Stimulated activated CD8-positive, alpha-beta memory T cell treated with anti-CD3 and anti-CD28 coated beads, Interleukin-7, amount 100 ng/mL, for 1 hour (primary cell): ENCODE measurements at places on chromosomes 16 and 17.

DNA sequence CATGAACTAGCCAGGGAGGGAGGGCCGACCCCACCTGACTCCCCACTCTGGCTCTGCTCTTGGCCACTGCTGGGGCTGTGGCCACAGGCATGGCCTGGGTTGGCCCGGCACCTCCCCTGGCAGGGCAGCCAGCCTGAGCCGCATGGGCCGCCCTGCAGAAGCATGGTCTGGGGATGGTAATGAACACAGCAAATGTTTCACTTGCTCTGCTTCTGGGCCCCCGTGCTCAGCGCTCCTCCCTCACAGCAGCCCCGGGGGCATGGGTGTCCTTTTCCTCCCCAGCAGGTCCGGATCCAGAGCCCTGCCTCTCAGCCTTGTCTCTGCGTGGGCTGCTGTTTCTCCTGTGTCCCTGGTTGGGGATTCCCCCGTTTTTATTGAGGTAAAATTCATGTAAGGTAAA is 30.9 kb upstream of the KCNJ12 start:
- DNase-seq: no peak

- no peak for DNase-seq
These were observed 12.8 kb upstream of the GNG13 start for GRCh38 chr16:813204-813915.

- no peak for DNase-seq
These were observed 607.9 kb downstream of the KCNJ18 start for GRCh38 chr17:22300177-22300576.

GRCh38 chr17:49106321-49107210 is 26.0 kb upstream of the B4GALNT2 start:
- DNase-seq: no peak

- no peak for DNase-seq
These were observed at the start of gene CRYM for GRCh38 chr16:21277927-21278706. CRYM (minus strand) TSS chr16:21278290; CDS start chr16:21278251, 39 bp downstream.

- DNase-seq: no peak
These were observed 213.6 kb downstream of the SEC14L1 start for GRCh38 chr17:77354420-77354669.

- DNase-seq: no peak
These were observed 357.2 kb upstream of the TNRC6C start for GRCh38 chr17:77601054-77601979.

DNA sequence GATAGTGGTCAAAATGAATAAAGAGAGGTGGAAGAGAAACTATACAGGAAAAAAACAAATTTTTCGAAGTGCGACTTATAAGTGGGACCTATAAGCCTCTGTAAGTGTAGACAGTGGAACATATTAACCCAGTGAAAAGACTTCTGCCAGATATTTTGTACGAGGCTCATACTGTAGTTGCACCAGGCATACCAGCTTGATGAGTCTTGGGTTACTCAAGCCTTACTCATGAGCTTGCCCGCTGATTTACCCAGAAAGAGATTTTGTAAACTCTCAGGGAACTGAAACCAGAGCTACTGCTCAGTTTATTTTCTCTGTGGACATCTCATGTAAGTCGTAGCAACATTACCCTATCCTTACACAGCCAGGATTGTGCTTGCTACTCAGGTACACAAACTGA is 708.0 kb upstream of the SOX9 start:
- DNase-seq: no peak

DNA sequence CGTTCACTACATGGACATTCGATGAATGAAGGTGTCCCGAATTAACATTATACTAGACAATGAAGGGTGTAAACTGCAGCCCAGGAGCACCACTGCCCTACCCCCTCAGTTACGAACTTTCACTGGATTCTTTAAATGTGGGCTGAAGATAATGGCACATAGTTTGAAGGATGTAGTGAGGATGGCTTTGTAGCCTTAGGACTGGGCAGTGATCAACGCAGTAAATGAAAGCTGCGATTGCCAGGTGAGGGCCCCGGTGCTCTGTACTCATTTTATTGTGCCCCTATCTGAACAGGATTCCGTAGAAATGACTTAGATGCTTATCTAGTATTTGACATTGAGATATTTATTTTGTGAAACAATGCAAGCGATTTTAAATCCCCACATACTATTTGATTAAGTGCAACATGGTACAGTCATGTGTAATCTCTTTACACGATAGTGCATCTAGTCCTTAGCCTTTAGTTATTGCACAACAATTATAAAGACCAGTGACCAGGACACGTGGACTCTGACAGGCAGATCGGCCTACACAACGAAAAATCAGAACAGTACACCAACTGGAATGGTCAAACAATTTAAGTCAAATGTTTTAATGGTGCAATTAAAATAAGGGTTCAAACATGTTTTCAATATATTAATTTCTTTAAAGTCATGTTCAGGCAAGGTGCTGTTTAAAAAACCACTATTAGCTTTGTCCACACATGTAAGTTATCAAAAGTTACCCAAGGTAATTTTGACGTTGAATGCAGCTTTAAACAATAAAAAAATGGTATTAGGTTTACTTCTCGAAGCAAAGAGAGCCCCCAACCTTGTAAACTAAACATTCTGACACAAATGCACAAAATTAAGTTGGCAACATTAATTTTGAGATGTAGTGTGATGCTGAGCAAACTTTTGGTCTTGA is 17.4 kb upstream of the ERN1 start:
- no peak for DNase-seq

GRCh38 chr16:84177741-84178073 is 9.2 kb downstream of the TAF1C start:
- no peak for DNase-seq

DNA sequence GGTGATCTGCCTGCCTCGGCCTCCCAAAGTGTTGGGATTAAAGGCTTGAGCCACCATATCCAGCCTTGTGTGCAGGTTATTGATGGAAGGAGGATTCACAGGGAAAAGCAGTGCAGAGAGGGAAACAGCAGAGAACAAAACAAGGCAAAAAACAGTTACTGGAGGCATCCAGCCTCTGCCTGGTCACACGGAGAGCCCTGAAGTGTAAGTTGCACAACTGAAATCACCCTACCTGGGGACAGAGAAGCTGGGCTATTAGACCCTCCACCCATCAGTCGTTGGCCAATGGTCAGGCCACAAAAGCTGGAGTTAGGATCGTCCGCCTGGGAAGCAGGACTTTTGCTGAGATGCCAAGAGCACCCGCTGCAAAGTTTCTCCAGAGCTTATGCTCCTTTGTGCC is 57.9 kb upstream of the BCO1 start:
- DNase-seq: no peak

DNA sequence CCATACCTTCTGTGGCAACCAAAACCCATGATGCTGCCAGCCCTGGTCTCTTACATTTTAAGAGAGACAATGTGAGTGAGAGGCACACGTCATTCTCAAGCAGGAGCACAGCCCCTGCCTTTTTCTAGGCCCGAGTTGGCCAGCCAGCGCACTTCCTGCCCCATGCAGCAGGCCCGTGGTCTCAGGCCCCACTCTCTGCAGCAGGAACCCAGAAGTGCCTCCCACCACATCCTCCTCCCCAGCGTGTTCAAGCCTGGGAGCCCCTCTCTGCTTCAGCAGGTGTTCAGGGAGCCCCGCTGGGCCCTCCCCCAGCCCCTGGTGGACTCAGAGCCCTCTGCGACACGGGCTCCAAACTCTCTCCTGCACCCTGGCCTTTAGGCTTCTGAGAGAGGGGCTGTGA is 30.5 kb downstream of the ITGAE start:
- DNase-seq: no peak

- DNase-seq: peak; percentile 51
These were observed 11.5 kb downstream of the CCL16 start for GRCh38 chr17:35969558-35970380.

DNA sequence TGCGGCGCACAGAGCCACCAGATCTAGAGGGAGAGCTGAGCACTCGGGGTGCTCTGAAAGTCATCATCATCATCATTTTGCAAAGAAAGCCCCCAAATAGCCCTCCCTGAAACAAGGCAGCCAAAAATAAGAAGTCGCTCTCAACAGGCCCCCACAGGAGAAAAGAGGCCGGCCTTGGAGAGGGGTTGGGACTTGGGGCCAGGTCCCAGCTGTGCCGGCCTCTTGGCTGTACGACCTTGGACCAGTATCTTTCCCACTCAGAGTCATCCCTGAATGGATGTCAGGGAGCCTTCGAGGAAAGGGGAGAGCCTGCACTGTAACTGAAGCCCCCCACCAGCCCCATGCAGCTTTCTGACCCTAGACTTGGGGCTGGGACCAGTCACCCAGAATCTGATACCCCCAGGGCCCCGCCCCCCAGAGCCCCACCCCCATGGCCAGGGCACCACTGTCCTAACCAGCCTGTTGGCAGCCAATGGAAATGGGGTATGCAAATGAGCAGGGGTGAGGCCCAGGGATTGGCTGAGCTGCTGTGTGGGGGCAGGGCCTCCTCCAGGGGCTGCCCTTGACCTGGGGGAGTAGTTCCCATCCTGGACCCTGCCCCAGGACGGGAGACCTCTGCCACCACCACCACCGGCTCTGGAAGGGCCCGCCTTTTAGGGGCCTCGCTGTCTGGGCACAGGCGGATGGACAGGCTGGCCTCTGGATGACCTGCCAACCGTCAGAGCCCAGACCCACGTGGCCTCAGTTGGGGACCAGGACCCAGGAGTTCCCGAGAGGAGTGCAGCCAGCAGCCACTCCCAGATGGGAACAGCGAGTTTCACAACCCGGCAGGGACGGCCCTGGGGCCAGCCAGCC is 15.4 kb downstream of the ZFPM1 start:
- DNase-seq: no peak

DNA sequence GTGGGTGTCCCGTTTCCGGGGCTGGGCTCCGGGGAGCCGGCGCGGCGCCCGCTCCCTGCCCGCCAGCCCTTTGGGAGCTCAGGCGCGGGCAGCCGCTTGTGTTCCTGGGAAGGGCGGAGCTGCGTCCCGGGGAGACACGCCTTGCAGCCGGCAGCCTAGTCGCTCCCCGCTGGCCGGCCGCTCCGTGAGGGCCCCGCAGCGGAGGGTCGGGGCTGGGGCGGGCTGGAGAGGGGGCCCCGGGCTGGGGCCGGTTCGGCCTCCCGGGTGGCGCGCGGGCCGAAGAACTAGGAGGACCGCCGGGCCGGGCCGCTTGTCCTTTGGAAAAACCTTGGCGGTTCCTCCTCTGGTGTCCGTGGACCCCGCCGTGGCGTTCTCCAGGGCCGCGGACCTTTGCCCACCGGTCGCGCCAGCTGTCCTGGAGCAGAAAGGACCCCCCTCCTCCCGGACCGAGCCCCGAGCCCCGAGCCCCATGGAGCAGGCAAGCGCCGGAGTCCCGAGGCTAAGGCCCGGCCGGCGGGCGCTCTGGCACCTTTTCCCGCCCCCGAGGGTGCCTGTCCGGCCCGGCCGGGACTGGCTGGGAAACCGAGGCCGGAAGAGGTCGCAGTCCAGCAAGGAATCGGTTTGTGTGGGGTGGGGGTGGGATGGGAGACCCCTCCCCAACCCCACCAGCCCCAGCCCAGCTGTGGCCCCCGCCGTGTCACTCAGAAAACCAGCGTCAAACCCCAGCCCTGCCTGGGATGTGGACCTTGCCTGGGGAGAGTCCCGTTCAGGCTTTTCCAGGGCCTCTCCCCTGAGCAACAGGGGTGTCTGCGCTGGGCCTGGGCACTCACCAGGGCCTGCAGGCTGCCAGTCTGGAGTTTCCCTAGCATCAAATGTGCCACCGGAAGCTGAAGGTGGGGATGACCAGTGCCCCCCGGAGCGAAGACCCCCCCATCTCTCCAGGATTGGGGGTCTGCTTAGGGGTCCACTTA is 6.8 kb upstream of the TBC1D3B start:
- DNase-seq: no peak

GRCh38 chr16:87216841-87217275 is 100.3 kb downstream of the C16orf95 start:
- no peak for DNase-seq

DNA sequence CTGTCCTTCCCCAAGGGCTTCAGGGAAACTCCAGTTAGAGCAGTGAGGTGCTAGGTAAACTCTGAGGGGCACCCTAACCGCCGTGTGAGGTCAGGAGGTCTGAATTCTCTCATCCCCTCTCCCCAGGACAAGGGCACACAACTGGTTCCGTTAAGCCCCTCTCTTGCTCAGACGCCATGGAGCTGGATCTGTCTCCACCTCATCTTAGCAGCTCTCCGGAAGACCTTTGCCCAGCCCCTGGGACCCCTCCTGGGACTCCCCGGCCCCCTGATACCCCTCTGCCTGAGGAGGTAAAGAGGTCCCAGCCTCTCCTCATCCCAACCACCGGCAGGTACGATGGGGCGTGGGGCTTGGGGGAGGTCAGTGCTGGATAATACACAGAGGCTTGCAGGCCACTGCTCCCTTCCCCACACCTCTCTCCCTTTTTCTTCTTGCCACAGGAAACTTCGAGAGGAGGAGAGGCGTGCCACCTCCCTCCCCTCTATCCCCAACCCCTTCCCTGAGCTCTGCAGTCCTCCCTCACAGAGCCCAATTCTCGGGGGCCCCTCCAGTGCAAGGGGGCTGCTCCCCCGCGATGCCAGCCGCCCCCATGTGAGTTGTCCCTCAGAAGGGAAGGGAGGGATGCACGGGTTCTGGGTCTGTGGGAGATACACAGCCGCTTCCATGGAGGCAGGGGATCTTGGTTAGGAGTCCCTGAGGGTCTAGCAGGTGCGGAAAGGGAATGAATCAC is 4.6 kb downstream of the GRB7 start:
- no peak for DNase-seq

DNA sequence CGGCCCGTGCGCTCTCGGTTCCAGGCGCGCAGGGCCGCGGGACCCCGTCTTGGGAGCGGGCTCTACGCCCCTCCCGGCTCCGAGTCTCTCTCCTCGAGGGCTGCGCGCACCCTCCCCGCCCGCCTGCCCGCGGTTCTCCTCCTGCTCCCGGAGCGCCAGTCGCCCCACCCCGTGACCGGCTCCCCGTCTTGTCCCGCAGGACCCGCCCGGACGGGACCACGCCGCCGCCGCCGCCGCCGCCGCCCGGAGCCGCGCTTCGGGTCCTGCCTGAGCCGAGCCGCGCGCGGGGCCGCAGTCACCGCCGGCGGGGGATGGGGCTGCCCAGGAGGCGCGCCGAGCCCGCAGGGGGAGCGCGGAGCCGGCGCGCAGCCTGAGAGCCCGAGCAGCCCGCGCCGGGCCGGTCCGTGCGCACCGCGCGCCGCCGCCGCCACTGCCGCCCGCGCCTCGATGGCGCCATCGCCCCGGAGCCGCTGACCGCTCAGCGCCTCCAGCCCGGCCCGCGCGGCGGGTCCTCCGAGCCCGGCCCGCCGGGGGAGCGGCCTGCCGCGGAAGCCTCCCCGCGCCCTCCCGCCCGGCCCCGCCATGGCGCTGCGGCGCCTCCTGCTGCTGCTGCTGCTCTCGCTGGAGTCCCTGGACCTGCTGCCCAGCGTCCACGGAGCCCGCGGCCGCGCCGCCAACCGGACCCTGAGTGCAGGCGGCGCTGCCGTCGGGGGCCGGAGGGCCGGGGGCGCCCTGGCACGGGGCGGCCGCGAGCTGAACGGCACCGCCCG is at the start of gene SHISA6:
TSS of gene SHISA6 (plus strand) at position 373 of the 770 bp plus-strand sequence.
- no peak for DNase-seq

DNA sequence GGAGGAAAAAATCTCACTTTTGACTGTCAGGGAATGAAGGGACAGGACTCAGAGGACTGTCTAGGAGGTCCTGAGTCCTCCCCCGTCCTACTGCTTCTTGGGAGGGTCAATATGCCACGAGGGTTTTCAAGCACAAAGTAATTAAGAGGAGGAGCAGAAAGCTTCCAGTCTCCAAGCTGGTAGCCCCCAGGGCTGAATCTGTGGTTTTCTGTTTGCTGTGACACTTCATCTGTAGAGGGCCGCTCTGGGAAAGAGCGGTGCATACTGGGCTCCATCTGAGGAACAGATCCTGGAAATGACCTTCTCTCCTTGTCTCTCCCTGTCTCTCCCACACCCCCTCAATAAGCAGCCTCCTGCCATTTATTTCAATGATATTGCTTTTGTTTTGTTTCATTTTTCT is 180.1 kb upstream of the SDK2 start:
- no peak for DNase-seq

- no peak for DNase-seq
These were observed 51.5 kb downstream of the GSG1L start for GRCh38 chr16:28011971-28012445.

GRCh38 chr16:351804-352520 is 561 bp downstream of the AXIN1 start:
- DNase-seq: no peak
